ENCODE measurements at places on chromosomes 1 and 21. TPM values are rescaled to one million over a fixed set of nuclear protein-coding genes. Genes with fewer than 3 reads are reported as not detected.

DNA sequence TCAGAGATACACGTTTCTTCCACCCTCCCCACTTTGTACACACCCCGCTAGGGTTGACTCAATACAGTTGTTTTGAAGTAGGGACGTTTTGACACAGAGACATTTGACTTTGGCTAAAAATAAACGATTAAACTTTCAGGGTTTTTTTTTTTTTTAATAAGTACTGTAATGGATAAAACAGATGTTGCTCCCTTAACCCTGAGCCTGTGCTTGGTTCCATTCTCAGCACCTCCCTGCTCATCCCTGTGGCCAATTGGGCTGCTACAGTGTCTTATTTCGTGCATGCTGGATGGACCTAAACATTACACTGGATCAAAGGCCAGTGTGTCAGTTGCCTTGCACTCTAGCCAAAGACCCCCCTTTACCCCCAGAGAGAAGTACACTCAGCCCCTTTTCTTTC lies 16.9 kb downstream of the GRHL3 start:
- DNase-seq, result no peak

- no peak for DNase-seq
Measured at GRCh38 chr1:38118976-38119375, 72.4 kb upstream of the POU3F1 start.

Gene IL20
- polyA plus RNA-seq, result not detected

GRCh38 chr1:206557636-206558473 lies 50.5 kb downstream of the RASSF5 start:
- no peak for DNase-seq

DNA sequence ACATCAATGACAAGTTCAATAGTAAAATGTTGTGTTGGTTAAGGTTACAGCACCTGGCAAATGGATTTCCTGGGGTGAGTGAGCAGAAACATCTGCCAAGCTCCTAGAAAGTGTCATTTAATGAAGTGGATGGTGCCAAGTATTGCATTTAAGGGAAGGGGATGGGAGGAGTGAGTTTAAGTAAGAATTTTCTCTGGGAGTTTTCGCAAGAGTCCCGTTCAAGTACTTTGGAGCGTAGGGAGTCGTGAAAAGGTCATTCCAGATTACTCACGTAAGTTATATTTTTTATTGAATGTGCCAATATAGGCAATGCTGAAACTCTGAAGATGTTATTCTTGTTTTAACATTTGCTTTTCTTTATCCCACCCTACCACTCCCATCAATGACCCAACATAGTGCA lies 117.4 kb upstream of the RAB3GAP2 start:
- DNase-seq, result no peak

DNA sequence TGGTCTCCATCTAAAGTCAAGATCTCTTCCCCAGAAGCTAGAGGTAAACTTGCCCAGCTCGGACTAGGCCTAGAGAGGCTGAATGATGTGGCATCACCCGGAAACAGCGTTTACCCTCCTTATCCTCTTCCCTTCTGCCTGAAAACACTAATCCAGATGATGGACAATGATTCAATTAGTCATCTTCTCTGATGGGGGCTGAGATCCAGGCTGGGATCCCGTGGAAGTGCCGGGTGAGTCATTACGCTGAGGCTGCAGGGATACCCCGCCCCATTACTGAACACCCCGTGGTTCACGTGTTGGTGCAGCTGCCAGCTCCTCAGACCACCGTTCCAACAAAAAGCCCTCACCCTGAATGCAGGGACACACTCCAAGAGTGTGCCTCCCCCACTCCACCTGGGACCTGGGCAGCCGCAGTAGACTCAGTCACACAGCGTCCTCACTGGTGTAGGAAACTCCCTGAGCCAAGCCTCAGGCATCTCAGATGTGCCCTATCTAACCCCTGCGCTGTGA lies 2.0 kb downstream of the S100A6 start:
- peak; percentile 87 for DNase-seq

GRCh38 chr1:234579967-234580366 lies 30.0 kb downstream of the IRF2BP2 start:
- peak; percentile 69 for DNase-seq

DNA sequence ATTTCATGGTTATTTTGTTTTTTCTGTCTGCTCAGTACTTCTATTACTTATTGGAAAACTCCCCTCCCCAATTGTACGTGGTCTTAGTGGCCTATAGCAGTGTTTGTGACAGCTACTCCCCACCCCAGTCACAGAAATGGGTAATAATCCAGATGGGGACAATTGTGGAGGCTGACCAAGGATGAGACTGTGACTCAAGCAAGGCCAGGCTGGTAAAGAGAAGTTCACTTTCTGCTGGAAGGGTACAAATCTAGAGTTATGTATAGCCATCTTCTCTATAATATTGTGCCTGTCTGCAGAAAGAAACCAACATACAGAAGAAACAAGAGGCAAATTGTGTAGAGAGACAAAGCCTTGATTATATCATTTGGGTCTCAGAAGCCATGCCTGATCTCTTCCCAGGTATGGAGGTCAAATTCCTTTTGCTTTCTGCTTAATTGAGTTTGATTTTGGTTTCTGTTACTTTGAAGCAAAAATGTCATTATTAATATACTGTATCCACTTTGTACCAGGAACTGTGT lies 270.4 kb downstream of the HLX start:
- DNase-seq, result no peak

Gene GJA8
- polyA plus RNA-seq, result not detected

DNA sequence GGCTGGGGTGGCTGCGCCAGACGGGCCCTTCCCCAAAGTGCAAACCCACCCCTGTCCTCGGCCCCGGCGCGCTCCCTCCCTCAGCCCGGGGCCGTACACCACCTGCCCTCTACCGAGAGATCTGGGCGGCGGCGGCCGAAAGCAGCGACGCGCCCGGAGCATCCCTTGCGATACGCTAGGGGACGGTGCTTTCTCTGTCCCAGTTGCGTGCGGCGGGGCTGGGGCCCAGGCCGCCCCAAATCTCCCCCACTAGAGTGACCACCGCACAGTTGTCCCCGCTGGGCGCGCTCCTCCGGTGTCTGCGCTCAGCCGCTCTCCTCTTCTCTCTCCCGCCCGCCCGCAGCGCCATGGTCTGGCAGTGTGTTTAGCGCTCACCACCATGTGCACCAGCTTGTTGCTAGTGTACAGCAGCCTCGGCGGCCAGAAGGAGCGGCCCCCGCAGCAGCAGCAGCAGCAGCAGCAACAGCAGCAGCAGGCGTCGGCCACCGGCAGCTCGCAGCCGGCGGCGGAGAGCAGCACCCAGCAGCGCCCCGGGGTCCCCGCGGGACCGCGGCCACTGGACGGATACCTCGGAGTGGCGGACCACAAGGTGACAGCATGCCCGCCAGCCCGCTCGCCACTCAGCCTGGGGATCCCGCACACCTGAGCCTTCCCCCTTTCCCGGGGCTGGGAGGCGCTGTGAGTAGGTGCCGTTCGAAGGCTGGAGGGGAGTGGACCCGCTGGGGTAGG lies 1.0 kb downstream of the ST6GALNAC5 start:
- DNase-seq, result peak; percentile 14

Gene PCBP3
- 0.34 TPM for polyA plus RNA-seq

- DNase-seq, result no peak
Measured at GRCh38 chr1:57420981-57421785, 2.7 kb downstream of the DAB1 start.

Gene SYNC
- 11.6 TPM for polyA plus RNA-seq

Gene PGLYRP3
- not detected for polyA plus RNA-seq

GRCh38 chr1:227214207-227214606 lies 104.1 kb downstream of the CDC42BPA start:
- DNase-seq, result no peak

DNA sequence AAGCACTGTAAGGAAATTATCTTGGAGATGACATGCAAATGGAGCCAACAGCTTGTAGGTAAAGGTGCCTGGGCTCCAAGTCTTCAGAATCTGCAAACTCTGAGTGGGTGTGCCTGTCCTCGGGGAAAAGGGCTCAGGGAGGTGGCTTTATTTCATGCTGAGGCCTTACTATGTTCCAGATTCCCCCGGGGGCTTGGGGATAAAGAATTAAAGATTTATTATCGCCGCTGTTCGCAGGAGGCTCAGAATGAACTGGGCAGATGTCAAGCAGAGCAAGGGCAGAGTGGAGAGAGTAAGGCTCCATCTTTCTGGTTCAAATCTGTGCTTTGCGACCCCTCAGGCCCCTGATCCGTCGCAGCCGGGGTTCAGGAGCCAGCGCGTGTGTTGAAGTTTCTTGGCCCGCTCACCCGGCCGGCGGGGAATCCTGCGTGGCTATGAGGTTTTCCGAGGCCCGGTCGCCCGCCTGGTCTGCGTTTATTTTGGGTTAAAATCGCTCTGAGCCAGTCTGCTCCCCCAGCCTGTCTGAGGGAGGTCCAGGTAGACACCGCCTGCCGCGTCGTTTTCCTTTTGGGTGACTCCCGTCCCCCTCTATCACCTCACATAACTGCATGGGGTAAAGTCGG lies 19.5 kb downstream of the RHOU start:
- no peak for DNase-seq

GRCh38 chr1:172054172-172054571 lies 212.9 kb downstream of the DNM3 start:
- no peak for DNase-seq
